ENCODE measurements at places on chromosomes 1 and 21.

DNA sequence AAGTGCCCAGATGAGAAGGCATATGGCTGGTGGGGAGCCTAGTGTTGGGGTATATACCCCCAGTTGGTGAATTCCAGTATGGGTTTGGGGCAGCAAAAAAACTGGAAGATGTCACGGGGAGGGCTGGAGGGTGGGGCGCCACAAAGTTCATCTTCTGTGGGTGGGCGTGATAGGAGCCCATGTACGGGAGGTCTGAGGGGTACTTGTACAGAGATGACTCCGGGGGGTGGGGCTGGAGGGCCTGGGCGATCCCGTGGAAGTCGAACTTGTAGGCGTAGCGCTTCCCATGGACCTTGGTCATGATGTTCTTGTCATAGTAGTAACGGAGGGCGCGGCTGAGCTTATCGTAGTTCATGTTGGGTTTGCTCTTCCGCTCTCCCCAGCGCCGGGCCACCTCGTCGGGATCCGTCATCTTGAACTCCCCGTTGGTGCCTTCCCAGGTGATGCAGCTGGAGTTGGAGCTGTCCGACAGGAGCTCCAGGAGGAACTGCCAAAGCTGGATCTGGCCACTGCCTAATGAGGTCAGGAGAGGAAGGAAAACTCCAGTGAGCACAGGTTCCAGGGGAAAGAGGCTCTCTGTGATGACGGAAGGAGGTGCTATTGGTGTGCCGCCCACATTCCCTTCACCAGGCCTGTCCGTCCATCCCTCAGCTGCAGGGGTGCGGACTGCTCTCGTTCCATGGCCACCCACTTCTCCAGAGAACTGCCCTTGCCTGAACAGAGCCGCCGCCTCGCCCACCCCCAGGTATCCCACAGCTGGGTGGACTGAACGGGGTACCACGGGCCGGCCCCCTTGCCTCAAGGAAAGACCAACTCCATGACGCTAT is 114.7 kb downstream of the ERG start:
- DNase-seq, result no peak

DNA sequence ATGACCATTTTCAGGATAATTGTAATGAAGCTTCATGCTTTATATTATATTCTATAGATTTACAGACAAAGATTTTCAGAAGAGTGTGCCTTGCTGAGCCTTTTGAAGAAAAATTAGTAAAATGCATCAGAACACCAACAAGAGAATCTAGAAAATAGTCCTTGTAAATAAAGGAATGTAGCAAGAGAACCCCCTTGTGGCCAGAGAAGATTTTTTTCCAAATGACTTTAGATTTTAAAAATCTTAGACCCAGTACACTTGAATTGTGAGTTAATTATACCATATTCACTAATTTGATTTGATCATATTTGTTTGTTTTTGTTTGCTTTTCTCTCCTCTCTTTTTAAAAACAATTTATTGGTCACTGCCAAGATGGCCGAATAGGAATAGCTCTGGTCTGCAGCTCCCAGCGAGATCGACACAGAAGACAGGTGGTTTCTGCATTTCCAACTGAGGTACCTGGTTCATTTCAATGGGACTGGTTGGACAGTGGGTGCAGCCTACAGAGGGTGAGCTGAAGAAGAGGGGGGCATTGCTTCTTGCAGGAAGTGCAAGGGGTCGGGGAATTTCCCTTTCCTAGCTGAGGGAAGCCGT is 12.8 kb upstream of the IFI44L start:
- DNase-seq, result no peak

GRCh38 chr1:241464985-241465384 is 54.6 kb downstream of the FH start:
- DNase-seq, result no peak

DNA sequence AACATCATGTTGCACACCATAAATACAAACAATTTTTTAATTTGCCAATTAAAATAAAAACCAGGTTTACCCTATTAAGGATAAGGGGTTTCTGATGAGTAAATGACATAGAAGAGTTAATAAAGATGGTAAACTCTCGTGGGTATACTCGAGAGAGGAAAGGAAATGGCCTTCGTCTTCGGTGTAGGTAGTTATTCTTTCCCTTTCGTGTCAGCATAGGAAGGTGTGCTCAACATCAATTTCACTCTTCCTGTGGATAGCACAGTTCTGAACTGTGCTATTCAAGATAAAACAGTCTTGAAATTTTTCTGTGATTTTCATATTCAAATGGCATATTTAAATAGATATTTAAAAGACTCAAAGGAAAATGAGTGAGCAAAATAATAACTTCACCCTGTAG is 98.2 kb downstream of the RGL1 start:
- DNase-seq, result no peak

DNA sequence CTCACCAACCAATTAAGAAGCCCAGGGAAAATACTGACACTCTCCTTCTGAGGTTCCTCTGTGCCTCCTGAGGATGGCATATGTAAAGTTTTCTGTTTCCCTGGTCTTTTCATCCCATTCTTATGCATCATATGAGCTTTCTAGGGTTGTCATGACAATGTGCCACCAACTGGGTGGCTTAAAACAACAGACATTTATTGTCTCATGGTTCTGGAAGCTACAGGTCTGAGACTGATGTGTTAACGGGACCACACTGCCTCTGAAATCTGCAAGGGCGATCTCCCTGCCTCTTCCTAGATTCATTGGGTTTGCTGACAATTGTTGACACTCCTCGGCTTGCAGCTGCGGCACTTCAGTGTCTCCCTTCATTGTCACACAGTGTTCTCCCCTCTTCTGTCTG is 308.4 kb downstream of the RGS7 start:
- no peak for DNase-seq

- no peak for DNase-seq
Observed at GRCh38 chr1:8152731-8153702, 126.9 kb upstream of the ERRFI1 start.

- no peak for DNase-seq
Observed at GRCh38 chr1:186849826-186850225, 21.1 kb downstream of the PLA2G4A start.

DNA sequence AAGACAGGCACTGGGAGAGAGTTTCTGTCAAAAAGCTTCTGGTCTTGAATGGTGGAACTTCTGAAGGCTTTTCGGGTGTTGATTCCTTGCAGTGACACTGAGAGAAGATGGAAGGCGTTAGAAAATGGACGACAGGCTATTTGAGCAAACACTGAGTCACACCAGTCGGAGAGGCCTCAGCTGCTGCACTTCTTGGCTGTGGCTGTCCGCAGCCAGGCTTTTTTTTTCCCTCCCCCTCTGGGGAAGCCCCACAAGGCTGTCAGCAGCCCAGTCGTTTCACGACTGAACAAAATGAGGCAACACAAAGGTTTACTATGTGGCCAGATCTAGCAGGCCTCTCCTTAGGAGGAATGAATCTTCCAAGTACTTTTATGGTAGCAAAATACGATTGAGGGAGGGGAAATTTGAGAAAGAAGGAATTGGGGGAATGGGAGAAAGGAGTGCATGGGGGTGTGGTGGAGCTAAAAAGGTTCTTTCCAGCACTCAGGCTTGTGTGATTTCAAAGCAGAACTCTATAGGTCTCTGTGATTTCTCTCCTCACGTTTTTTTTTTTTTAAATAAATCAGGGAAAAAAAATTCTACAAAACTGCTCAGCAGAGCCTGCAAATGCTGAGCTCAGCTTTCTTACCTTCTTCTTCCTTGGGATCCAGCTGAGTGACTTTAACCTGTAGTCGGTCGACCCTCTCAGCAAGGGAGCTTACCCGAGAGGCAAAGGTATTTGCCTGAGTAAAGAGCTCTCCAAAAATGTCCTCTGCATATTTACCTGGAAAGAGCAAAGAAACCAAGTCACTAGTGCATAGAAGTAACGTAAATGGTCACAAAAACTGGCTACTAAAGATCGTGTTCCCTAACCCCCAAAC is 26.1 kb downstream of the GPR3 start:
- DNase-seq, result no peak

DNA sequence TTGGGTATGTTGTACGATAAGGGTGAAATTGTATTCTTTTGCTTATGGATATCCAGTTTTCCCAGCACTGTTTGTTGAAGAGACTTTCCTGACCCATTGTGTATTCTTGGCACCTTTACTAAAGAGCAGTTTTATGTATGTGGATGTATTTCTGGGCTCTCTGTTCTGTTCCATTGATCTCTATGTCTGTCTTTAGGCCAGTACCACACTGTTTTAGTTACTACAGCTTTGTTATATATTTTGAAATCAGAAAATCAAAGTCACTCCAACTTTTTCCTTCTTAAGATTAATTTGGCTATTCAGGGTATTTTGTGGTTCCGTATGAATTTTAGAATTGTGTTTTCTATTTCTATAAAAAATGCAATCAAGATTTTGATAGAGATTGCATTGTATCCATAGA is 62.8 kb upstream of the C1orf146 start:
- DNase-seq, result no peak

- DNase-seq, result no peak
Observed at GRCh38 chr1:212677136-212677535, 22.5 kb downstream of the BATF3 start.

DNA sequence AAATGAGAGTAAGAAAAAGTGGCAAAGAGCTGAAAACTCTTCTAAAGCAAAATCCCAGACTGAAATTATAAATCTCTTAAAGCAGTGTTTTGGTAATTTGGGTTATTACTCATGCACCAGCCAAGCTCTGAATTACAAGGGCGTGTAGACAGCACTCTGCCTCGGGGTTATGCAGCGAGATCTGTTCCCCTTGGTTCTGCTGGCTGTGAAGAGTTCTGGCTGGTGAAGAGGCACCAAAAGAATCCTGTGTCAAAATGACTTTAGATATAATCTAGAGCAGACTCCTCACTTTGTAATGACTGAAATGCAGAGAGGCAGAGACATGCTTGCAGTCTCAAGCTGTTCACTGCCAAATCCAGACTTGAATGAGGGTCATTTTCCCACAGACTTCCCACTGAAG is 461.8 kb upstream of the CXADR start:
- no peak for DNase-seq

- DNase-seq, result no peak
Observed at GRCh38 chr1:205802060-205802459, 10.9 kb downstream of the SLC41A1 start.

DNA sequence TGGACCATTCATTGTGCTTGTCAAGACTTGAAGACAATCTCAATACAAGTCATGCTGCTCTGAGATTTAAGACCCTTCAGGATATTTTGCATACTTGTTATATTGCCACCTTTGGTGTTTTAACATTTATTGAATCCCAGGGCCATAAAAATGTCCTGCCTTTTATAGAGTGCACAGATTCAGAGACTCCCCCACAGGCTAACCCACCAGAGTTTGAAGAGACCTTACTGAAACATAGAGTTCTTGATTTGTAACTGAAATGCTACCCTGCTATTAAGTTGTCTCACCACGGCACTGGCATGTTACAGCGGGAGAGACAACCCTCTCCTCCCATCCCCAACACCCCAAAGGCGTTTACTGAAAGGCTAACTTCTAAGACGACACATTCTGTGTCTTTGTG is 313.9 kb upstream of the USP24 start:
- DNase-seq, result no peak

GRCh38 chr1:20604678-20605077 is 15.8 kb downstream of the CDA start:
- DNase-seq, result no peak

GRCh38 chr1:117531222-117531621 is 74.6 kb upstream of the TENT5C start:
- no peak for DNase-seq

DNA sequence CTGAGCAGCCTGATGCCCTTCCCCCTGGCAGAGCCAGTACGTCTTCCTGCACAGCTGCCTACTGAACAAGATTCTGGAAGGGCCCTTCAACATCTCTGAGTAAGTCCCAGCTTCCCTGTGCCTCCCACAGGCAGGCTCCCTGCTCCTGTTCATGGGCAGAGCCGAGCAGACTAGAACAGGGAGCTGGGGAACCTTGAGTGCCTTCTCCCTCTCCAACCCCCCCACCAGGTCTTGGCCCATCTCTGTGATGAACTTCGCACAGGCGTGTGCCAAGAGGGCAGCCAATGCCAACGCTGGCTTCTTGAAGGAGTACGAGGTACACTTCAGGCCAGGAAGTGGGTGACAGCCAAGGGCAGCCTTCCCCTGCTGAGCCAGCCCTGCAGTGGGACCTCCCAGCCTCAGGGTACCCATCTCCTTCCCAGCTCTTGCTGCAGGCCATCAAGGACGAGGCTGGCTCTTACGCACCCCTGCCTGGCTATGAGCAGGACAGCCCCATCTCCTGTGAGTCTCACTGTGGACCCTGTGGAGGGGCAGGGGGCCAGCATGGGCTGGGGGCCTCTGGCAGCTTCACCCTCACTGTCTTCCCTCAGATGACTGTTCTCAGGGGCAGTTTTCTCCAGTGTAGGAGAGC is 6.4 kb upstream of the LGR6 start:
- no peak for DNase-seq

GRCh38 chr1:30513396-30514136 is 209.8 kb downstream of the MATN1 start:
- no peak for DNase-seq

DNA sequence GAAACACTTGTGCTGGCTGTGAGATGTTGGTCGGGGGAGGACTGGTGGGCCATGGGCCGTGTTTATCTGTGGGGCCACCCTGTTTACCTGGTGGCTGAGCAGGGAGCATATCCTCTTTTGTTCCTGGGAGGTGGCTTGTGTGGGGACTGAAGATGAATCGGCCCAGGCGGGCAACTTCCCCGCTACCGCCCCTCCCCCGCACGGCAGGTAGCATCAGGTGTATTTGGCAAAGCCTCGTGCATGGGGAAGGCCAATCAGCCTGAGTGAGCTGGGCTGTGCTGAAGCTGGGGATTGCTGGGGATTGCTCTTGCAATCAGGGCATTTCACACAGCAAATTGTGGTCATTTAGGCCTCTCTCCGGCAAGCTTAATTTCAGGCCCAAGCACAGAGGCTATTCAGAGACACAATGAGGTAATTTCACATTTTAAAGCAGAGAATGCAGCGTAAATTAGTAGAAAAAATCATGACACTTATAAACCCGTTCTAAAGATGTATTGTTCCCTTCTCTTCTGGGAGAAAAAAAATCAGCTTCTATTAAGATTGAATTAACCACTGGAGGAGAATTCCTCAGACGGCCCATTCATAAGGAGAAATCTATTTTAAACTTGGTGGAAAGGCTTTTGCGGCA is 197.7 kb upstream of the POU3F1 start:
- no peak for DNase-seq

DNA sequence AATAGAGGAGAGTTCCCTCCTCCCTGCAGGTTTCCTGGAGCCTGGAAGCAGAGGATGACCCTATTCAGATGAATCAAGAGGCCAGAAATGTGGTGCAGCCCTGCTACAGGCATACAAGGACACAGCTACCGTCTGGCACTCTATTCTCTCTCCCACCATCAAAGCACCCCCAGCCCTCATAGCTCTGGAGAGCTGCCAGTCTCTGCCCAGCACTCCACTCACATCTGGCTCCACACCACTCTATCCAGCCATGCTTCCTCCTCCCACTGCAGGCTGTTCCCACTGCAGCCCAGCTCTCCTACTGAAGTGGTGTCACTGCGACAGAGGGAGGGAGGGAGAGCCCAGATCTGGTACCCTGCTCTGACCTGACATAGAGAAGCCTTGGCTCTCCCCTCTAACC is 18.4 kb downstream of the SYT2 start:
- DNase-seq, result no peak

Data from stimulated activated CD4-positive, alpha-beta T cell treated with anti-CD3 and anti-CD28 coated beads, TNF-alpha, amount 100 ng/mL, for 1 hour (primary cell).